Fibroblast of skin of right quadriceps (primary cell): ENCODE measurements at places on chromosomes 6 and 20.

DNA sequence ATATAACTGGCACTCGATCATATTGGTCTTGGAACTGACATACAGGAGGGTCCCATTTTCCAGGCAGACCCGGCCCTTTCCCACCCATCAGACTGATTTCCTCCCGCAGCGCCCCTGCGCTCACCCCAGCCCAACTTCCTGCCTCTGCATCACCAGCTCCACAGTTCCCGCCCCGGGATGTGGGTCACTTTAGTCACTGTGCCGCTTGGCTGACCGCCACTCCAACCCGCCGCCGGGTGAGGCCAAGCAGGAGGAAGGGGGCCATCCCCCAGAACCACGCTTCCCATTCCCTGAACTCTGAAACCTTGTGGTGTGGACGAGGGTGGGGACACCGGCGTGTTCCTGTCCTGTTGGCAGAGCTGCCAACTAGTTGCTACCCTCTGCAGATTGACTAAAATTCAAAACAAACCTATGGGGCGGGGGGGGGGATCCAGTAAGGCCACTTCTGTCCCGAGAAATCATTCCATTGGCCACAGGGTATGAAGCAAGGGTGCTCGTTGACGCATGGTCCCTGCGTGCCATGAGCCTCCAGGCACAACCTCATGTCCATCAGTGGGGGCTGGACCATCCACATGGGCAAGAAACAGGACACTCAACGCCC, 12.3 kb downstream of the TGM2 start:
- DNase-seq, result peak; percentile 34

- DNase-seq, result no peak
Measured at GRCh38 chr6:1099264-1099663, 212.6 kb upstream of the FOXQ1 start.

GRCh38 chr6:151166180-151166579, 73.6 kb upstream of the AKAP12 start:
- no peak for DNase-seq

DNA sequence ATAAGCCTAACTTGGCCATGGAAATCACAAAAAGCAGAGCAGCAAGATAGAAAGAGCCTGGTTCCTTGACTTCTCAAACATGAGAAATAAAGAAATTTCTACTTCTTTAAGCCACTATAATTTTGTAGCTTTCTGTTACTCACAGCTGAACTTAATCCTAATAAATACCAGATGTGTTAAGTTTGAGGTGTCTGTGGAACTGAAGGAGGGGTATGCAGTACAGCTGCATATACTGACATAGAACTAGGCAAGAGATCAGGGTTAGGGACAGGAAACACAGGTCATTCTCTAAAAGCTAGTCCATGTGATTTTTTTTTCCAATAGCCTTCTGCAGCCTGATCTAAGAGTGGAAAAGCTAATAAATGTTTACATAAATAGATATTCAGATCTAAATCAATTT, 123.9 kb downstream of the COL12A1 start:
- peak; percentile 59 for DNase-seq

DNA sequence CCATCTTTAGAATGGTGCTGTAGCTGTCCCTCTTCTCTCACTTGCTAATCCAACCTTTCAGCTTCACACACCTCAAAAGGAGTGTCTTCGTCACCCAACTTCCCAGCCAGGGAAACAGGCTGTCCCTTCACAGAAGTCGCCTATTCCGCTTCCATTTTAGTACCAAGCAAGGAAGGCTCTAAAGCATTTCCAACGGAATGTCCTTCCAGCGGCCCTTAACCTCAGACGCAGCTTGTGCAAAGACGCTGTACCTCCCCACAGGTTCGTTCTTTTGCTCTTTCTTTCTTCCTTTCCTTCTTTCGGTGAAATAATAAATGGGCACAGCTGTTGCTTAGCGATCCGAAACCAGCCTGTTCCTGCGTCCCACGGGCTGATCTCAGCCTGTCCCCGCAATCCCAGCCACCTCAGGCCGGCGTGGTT, 1.5 kb downstream of the PTPRT start:
- no peak for DNase-seq

GRCh38 chr6:152136449-152136825, 329.0 kb downstream of the ESR1 start:
- DNase-seq, result no peak

DNA sequence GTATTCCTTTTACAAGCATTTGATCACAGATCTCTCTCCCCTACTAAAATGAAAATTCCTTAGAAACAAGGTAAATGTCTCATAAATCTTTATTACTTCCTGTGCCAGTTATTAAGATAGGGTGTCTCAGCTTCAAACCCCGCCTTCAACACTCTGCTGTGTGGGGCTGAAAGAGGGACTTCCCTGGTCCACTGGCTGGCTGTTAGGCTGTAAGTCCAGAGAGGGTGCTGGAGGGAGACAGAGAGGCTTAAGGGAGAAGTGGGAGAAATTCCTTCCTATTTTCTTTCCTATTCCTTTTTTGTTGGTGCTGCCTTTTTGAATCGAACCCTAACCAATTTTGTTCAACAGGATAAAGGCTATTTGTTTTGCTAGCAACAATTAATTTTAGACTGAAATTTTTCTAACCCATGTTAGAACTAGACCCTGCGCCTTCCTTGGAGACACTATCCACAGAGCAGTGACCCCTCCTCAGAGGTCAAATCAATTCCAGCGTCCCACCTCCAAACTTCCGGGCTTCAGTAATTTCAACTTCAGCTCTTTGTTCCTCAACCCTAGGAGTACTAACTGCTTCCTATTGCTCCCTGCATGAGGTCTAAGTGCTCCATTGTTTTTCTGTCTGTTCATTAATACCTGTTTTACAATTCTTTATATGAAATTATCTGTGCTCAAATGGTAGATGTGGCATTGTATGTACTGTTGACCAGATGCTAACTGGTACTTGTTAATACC, 207.5 kb upstream of the OPRM1 start:
- no peak for DNase-seq

DNA sequence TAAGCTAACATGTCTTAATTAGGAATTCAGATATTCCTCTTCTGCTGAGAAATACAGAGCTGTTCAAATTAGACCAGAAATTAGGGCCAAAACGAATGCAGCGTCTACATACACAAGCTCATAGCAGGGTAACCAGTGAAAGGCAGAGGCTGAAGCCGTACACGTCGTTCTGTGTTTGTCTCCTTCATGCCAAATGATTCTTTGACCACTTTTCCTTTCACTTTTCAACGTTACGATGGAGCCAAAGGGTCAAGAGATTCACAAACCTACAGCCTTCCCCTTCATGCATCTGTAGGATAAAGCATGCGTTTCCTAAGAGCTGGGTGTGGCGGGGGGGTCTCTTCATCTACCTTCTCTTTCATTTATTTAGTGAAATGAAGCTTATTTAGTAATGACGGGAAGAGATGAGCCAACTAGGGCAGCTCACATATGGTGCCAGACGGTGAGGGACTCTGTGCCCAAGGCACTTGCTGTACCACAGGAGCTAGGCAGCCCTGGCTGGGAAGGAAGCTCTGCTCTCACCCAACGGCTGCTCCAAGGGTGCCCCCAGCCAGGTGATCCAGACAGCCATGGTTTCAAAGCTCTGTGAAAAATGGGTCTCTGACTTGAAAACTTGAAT, 178.0 kb downstream of the ATXN1 start:
- no peak for DNase-seq

- no peak for DNase-seq
Measured at GRCh38 chr6:89750338-89750737, 69.3 kb downstream of the MDN1 start.

DNA sequence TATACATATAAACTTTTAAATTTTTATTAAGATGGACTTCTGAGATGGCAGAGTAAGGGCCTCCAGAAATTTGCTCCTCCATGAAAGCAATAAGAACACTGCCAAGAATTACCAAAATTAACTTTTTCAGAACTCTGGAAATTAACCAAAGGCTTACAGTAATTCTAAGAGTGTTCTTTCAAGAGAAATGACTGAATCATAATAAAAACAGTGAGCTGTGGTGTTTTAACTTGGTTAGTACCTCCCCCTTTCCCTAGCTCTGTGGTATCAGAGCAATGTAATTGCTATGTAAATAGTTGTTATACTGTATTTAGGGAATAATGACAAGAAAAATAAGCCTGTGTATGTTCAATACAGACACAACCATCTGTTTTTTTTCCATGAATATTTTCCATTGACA, 19.0 kb downstream of the HECA start:
- peak; percentile 71 for DNase-seq

- peak; percentile 42 for DNase-seq
Measured at GRCh38 chr6:167898673-167899311, 72.1 kb downstream of the AFDN start.

GRCh38 chr6:44789806-44790205, 402.3 kb downstream of the CDC5L start:
- no peak for DNase-seq

- no peak for DNase-seq
Measured at GRCh38 chr20:62985444-62985778, 21.4 kb downstream of the BHLHE23 start.

DNA sequence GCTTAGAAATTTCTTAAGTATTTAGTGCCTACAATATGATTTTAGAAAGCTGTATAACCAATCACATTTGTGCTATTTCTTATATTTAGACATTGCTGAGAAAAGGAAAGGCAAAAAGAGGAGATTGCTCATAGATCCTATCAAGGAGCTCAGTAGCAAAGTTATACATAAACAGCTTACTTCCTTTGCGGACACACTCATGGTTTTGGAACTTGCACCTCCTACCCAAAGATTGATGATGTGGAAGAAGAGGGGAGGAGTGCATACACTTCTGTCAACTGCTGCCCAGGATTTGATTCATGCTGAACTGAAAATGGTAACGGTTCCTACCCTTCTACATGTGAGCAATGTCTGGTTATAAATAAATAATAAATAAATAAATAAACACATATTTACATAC, 16.7 kb downstream of the RAD21L1 start:
- peak; percentile 86 for DNase-seq

DNA sequence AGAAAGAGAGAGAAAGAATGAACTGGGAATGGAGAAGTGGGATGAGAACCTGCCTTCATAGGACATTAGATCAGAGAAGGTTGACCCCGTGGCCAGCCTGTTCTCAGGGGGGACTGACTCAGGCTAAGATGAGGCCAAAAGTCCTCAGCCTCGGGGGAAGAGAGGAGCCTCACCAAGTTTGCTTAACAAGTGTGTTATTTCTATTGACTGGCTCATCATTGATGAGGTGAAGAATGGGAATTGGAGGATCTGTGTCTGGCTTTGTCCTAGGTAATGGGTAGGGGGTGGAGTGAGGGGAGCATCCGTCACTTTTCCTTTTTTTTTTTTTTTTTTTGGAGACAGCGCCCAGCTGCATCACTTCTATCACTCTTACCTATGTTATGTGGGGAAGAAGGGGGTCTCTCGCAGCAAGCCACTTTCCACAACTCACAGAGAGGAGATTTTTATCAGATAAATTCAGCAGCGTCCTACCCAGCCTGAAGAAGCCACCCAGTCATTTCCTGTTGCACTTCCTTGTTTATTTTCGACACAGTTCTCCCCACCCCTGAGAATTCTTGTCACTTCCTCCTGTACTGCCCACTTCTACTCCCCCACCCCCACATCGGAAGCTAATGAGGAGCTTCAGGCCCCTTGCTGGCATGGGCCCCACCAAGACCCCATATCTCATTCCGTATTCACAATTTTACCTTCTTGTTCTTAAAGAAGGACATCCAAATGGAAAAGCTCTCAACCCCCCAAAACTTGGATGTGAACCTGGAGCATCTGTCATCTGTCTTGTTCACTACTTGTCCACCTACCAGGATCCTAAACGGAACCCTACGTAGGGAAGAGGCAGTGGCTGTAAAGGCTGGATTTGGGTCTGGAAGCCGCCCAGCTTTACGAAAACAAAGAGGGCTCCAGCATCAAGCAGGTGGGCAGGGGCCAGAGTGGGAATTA, 2.8 kb upstream of the RNASET2 start:
- peak; percentile 18 for DNase-seq

DNA sequence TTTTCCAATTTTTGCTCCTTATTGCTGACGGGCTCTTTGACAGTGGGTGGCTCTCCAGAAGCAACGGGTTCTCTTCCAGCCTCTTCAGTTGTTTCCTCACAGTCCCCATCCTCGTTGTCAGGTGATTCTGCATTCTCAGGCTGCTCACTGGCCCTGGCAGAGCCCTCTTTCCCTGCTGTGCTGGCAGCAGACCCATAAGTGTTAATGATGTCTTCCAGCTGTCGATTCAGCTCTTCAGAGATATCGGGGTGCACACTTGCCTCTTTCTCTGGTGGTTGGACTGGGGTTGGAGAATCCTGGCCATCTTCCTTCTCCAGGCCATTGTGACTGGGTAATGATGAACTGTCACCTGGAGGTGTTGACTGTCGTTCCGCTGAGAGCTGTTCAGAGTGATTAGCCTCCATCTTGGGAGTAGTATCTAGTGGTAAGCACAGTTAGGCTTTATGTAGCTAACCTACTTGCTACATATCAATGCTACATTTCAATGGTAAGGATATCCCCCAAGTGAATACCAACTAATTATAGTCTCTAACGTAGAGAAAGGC, 3.2 kb downstream of the TXLNB start:
- DNase-seq, result no peak

GRCh38 chr6:161169696-161170095, 104.2 kb downstream of the AGPAT4 start:
- DNase-seq, result peak; percentile 85

- DNase-seq, result no peak
Measured at GRCh38 chr20:60331688-60332300, 373.6 kb downstream of the CDH26 start.

- peak; percentile 44 for DNase-seq
Measured at GRCh38 chr20:47921408-47921807, 136.1 kb upstream of the SULF2 start.

DNA sequence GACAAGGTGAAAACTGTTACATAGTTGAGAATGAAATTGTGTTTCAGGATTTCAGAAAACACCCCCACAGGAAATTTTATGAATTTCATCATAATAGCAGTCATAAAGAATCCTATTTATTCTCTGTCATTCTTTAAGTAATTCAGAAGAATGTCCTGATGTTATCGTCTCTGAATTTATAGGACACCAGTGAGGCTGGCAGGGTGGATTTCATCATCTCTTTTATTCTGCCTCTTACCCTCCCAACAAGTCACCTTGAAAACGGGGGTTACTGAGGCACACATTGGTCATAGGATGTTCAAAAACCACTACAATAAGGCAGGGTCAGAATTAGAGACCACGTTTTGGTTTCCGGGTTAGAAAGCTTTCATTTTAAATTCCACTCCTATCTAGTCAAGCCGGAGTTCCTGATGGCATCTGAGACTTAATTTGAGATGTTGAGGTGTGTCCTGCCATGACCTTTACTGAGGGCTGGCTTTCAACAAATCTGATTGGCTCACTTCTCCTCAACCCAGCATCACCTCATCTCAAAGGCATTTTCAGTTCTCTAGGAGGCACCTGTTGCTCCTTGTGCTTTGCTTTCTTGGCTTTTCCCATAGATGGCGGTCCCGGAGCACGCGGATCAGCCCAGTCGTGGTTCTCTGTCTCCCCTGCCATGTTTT, 230.6 kb upstream of the SUPT3H start:
- peak; percentile 70 for DNase-seq

GRCh38 chr6:139965393-139965792, 590.9 kb upstream of the CITED2 start:
- peak; percentile 43 for DNase-seq
